ENCODE measurements at places on chromosomes 2 and 18.

GRCh38 chr2:216651351-216651881 is 18.2 kb downstream of the IGFBP2 start:
- no peak for DNase-seq

DNA sequence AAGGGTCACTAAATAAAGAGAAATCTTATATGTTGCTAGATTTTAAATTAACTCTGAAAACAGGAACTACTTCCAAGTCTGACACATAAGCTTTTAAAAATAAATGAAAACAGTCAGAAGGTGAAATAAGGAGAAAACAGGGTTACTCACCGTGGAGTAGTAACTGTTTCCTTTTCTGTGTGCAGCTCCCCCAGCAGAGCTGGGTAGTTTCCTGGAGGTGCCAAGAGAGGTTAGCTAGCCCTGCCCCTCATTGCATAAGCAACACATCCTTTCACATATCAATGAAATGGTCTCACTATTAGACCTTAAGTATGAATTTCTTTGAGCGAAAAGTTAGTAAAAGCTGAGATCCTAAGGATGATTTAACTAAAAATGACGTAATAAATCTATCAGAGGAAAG is 54.0 kb upstream of the GPR75 start:
- DNase-seq: peak; percentile 12

- no peak for DNase-seq
These were observed 87.2 kb downstream of the CTAGE1 start for GRCh38 chr18:22330508-22330907.

DNA sequence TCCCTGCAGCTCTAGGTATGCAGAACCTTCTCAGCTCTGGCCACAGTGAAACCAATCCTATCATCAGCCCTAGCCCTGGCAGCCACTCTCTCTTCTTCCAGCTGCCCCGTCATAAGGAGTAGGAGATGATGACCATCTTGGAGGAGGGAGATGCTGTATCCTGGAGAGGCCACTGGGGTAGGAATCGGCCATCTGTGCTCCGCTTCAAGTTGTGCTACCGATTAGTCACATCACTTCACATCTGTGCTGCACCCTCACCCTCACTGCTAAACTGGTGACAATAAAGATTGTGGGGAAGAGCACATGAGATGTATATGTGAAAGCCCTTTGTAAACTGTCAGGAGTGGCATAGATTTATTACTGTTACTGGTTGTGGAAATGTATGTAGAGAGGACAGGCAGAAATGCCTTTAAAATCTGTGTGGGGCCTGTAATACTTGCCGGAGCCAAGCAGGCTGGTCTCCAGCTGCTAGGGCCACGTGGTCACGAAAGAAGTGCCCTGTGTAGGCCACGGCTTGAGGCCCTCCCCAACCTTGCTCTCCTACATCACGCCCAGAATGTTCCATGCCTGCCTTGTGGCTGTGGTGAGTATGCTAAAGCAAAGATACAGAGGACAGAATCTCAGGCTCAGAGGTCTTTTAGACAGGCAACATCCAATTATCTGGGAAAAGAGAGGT is 236.8 kb downstream of the CLIP4 start:
- DNase-seq: no peak

DNA sequence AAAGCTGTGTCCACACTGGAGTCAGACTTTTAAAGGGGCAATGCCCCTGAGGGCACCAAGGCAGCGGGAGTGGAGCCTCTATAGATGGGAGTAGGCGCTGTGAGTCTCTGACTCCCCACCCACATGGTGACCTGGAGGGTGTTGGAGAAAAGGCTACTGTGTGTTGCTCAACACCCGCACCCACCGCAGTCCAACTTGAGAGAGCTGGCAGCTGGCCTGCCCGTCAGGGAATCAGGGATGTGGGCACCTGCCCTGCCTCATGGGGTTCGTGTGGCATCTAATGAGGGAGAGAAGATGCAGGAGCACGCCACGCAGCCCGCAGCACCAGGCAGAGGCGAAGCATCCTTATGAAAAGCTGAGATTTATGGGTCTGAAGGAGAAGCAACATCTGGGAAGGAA is 84.2 kb downstream of the KLHL29 start:
- no peak for DNase-seq

DNA sequence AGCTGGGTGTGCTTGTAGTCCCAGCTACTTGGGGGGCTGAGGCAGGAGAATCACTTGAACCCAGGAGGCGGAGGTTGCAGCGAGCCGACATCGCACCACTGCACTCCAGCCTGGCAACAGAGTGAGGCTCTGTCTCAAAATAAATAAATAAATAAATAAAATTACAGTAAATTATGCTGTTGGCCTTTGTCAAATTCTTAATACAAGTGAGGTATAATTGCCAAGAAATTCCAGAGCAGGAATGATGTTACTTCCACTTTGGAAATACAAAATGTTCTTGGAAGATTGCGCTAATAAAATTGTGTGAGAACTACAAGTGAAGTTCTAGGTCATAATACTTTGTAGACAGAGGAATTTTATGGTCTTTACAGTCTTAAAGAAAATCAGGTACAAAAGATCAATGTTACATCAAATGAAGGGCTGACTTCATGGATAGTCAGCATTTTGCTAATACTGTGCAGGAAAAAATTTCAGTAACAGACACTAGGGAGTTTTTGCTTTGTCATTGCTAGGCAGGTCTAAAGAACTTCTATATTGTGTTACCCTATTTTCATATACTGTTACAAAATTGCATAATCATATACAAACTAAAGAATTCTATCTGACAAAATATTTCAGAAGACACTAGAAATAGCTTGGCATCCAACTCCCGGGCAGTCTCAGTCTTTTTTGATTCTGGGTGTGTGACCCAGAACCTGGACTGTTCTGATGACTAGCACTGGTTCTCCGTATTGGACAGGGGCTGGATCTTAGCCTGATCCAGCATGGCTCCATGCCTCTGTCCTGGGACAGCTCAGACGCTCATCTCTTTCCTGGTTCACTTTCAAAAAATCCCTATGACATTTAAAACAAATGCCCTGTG is 76.0 kb upstream of the STK17B start:
- DNase-seq: no peak

All from GM18507 (cell line).